ENCODE measurements at places on chromosomes 4 and X.

GRCh38 chr4:144732584-144733428 lies 86.8 kb downstream of the HHIP start:
- DNase-seq, result no peak

DNA sequence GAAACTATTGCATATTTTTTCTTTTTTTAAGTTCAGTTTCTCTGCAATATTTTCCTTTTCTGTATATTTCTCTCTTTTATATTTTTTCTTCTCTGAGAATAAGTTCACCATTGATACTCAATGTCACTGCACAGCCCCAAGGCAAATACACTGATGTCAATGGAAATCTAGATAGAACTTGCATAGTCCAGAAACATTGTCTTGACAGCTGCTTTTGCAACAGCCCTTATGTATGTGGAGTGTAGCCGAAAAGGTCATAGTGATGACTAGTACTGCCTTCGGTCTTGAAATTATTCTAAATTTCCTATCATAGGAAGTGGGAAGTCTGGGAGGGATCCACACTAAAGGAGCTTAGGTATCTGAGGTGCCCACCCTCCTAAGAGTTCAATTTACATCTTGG lies 150.0 kb downstream of the SPOCK3 start:
- DNase-seq, result no peak

DNA sequence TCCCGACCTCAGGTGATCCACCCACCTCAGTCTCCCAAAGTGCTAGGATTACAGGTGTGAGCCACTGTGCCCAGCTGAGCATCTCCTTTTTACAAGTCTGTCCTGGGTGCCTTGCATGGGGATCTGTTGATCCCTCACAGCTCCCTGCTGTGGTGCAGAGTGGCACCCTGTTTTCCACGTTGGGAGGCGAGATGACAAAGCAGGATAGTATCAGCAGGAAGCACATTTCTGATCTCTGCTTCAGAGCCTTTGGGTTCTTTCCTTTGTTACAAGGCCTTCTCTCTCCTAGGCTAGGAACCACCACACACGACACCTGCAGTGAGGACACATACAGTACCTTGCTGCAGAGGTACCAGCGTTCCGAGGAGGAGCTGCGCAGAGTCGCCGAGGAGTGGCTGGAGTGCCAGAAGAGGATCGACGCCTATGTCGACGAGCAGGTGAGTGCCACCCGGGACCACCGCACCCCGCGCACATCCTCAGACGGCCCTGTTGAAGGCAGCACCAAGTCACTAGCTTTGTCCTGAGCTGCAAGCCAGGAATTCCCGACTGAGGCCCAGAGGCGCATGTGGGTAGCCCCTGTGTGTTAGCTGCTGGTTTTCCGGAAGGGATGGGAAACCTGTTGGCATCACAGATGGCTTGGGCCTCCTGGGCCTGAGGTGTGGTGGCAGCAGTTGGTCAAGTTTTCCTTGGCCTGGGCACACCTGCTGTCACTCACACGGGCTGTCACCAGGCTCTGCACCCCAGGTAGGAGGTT lies 109.6 kb downstream of the TNIP2 start:
- no peak for DNase-seq

GRCh38 chrX:40530509-40530908 lies 50.3 kb upstream of the ATP6AP2 start:
- no peak for DNase-seq

DNA sequence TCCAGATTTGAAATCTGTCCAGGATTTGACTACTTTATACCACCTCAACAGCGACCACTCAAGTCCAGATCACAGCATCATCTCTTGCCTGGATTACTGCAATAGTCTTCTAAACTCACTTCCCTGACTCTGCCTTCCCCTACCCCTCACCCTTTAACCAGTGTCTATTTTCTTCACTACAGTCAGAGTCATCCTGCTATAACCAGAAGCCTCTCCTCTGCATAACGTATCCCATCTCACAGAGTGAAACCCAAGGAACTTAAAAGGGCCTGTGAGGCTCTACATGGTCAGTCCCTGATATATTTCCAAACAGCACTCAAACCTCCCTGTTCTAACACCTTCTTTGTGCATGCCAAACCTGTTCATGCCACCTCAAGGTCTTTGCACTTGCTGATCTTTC lies 40.7 kb upstream of the SCOC start:
- DNase-seq, result no peak

GRCh38 chrX:30278365-30278764 lies 30.8 kb downstream of the NR0B1 start:
- no peak for DNase-seq

DNA sequence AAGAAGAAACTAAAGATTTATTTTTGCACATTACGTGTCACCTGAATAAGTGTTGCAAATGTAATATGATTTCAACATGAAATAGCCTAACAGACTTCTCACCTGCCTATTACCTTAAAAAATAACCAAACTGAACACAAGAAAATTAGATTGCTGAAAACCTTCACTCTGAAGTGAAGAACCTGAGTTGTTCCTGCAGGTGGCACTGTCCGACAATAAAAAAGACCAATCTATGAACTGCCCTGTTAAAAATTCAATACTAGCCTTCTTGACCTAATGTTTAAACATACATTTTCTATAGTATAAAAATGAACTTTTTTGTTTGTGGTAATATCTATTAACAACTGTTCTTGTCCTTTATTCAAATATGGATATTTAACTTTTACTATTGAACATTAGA lies 69.2 kb upstream of the PNPLA4 start:
- DNase-seq, result no peak

DNA sequence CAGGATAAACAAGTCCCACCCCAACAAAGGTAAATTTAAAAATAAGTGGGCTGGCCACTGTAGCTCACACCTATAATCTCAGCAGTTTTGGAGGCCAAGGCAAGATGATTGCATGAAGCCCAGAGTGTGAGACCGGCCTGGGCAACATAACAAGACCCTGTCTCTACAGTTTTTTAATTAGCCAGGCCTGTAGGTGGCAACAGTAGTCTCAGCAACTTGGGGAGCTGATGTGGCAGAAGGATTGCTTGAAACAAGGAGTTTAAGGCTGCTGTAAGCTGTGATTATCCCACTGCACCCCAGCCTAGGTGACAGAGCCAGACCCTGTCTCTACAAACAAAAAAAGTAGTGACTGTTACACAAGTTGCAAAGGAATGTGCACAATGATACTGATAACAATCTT lies 74.6 kb upstream of the FAAH2 start:
- DNase-seq, result no peak

DNA sequence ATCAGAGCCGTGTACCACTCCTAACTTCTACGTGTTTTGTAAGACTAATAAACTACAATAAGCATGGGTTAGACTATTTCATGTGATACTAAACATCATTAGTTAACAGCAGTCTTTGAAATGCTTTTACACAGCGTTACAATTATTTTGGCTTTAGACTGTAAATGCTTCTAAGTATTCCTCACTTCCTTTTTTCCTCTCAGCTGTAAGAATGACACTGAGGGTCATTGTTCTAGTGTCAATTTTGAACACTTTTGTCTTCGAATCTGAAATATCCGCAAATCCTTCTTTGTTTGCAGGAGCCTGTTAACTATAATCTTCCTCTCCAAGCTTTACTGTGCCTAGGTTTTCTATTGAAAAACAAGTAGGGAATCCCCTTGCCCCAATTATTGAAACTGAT lies 1.5 kb downstream of the ABCE1 start:
- DNase-seq, result no peak

DNA sequence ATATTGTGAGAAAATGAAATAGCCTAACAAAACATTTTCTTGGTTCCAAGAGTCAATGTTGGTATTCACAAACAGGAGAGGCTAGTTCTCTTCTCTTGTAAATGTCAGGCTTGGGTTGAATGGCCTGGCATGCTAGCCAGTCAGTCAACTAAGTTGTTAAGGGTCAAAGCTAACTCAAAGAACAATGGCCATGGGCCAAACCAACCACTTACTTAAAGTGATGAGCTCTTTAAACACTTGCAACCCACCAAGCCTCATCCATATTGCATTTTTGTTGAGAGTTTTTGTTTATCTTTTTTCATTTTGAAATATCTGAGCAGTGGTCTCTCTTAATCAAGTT lies 394.5 kb downstream of the RAB28 start:
- DNase-seq, result no peak

DNA sequence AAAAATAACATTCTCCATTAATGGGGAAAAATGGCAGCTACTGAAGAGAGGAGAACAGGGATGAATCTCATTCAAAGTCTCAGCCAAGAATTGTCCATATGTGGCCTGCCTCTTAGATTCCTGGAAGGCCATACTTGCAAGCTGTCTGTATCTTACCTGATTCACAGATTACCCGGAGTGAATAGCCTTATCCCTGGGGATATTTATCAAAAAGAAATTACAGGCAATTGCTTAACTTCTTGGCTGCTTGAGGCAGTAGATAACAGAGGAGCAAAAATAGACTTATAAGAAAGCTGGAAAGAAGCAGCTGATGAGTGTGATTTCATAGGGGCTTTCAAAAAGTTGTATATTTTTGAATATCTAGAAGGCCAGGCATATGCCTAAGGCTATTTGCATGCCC lies 68.8 kb upstream of the PPP1R2C start:
- DNase-seq, result no peak
